ENCODE measurements at places on chromosomes 16 and 17. TPM values are rescaled to one million over a fixed set of nuclear protein-coding genes. Genes with fewer than 3 reads are reported as not detected.

GRCh38 chr16:4647644-4647980 is 23.0 kb downstream of the MGRN1 start:
- H3K27ac ChIP-seq, result no peak overlapping the region
- H3K4me1 ChIP-seq, result peaks cover 8% of the 10 kb centered on the region

GRCh38 chr17:61595418-61596186 is 4.6 kb upstream of the NACA2 start:
- no peak overlapping the region for H3K4me3 ChIP-seq
- no peaks in the 10 kb centered on the region for H3K4me1 ChIP-seq

The PLLP gene
- 117 TPM for polyA plus RNA-seq

The CES5A gene
- polyA plus RNA-seq, result not detected

The HNF1B gene
- 21.5 TPM for polyA plus RNA-seq
